Activated T-cell treated with anti-CD3 and anti-CD28 coated beads, Interleukin-2, amount 50 U/mL, for 24 hours (primary cell): ENCODE measurements at places on chromosomes 16 and 17.

- DNase-seq: no peak
Observed at GRCh38 chr16:7382521-7382920, 49.9 kb downstream of the RBFOX1 start.

DNA sequence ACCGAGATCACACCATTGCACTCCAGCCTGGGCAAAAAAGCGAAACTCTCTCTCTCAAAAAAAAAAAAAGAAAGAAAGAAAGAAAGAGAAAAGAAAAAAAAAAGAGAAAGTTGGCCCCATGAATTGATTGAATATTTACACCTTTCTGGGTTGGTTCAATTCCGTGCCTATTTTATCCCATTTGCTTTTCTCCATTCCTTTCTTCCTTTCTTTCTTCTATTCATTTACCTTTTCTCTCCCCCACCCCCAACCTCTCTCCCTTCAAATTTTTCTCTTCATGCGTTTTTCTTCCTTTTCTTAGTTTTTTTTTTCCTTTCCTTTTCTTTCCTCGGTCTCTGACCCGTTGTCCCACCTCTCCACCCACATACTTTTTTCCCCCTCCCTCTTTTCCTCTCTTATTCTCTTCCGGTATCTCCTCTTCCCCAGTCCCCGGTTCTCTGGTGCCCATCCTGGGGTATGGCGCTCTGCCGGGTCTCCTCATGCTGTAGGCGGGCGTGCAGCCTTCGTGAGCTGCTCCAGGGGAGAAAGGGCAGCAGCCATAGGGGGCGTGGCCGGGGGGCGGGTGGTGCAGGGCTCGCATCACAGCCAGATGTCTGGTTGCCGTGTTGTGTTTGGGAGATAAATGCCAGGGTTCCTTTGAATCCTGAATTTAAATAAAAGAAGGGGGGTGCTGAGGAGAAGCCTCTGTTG is 5.3 kb upstream of the COL1A1 start:
- DNase-seq: peak; percentile 35

- no peak for DNase-seq
Observed at GRCh38 chr16:48479955-48480354, 94.7 kb upstream of the SIAH1 start.

GRCh38 chr16:23840310-23840709 is 4.5 kb downstream of the PRKCB start:
- no peak for DNase-seq

DNA sequence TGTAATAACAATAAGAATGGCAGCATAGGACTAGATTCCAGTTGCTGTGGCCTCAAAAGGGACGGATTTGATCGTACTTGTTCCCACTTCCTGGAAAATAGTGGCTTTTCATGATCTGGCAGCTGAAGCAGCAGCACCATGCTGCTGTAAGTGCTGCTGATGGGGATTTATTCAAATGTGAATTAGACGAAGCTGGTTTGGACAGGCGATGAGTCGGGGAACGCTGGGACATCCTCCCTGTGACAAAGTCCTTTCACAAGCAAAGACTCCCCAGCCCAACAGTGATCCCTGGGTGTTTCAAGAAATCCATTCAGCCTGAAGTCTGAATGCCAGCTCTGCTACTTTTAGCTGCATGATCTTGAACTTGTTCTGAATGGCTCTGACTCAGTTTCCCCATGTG is 88.6 kb upstream of the XYLT1 start:
- DNase-seq: no peak

DNA sequence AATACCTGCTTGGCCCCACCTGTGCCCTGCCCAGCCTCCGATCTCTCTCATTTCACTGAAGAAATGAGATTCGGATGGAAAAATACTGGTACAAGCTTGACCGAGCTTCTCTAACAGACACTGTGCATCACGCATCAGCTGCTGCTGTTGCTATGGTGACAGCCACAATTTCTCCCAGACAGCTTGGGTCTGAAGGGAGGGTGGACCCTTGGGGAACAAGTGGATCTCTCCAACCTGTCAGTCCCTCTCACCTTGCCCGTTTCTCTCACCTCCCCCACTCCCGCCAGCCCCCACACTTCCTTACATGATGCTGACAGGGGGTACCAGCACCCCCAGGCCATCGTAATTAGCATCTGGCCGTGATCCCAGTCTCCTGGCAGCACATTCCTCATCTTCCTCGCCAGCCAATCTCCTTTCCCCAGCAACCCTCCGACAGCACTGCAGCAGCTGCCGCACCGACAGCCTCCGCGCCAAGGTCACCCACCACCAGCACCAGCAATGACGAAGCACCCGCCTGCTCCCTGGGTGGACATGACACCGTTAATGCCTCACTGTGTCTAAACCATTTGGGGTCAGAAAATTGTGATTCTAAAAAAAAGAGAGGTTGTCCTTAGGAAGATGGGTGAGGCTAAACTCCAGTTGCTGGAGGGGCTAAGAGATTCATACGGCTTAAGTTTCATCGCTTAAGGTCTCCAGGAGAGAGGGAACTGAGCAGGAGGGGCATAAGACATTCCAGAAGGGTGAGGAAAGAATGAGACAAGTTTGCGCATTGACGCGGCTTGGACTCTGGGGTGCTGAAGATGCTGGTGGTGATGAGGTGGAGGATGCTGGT is 58.6 kb upstream of the TNRC6A start:
- no peak for DNase-seq

GRCh38 chr17:45646288-45646988 is 137.7 kb upstream of the CRHR1 start:
- DNase-seq: no peak

DNA sequence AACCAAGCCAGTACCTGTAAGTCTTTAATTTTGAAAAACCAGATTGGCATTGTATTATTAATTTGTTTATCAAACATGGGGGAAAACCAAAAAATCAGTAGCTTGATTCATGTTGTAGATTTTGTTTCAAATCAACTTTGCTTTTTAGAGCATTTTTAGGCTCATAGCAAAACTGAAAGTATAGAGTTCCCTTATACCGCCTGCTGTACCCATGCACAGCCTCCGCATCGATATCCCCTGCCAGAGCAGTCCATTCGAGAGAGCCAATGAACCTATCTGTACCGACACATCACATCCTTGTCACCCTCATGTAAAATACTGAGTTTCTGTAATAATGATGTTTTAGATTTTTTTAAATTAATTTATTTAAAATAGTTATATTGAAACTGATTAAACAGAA is 16.2 kb upstream of the MRC2 start:
- no peak for DNase-seq

GRCh38 chr17:39081851-39082250 is 69.6 kb downstream of the PLXDC1 start:
- DNase-seq: no peak

GRCh38 chr16:55539488-55539887 is 27.0 kb upstream of the CAPNS2 start:
- DNase-seq: no peak

DNA sequence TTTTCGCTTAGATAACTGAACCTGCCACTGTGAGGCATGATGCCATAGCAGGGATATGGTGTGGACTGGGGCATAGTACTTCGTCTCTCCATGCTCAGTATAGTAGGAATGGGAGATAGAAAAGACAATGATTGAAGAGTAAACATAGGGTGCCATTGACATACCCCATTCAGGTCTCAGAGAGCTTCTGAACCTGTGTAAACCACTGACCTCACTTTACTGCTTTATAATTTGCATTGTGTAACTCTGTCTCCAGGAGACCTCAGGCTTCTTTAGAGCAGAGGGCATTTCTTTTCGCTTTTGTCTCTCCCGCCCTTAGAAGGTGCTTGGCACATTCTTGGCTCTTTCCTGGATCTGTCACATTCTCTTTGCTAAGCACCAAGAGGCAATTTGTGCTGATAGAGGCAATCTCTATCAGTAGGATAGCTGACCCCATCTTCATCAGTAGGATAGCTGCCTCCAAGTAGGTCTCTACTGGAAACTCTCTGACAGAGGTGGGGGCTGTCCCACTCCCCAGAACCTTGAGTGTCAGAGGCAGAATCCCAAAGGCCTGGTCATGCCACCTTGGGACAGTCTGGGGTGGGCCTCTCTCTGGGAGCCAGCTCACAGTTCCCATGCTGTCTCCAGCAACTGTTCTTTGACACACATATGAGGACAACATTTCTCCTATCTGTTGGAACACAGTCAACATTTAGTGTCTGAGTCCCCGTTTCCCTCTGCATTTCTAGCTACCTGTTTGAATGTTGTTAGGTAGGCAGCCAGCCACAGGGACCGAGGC is 181.9 kb downstream of the UTP18 start:
- no peak for DNase-seq

DNA sequence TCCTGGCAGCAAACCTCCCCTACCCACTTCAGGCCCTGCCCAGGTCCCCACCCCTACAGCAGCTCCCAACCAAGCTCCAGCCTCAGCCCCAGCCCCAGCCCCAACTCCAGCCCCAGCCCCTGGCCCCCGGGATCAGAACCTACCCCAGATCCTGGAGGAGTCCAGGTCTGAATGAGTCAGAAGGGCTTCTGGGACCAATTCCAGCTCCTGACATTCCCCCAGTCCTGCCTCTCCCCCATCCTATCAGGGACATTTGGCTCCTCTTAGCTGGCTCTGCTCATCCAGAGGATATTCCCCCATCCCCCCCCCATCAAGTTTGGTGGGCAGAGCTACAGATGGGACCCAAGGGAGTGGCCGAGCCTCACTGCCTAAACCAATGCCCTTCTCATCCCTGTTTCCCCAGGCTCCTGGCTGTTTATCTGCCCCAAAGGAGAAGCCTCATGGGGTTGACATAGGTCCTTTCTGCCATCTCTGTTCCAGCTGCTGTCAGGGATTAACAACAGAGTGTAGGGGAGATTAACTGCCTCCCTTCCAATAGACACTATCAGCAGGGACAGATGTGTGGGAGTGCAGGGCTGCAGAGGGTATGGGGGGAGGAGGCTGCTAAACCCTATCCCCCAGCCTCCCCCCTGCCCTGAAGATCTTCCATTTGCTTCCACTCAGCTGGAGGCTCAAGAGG is 16.5 kb downstream of the CNTNAP1 start:
- DNase-seq: peak; percentile 16

DNA sequence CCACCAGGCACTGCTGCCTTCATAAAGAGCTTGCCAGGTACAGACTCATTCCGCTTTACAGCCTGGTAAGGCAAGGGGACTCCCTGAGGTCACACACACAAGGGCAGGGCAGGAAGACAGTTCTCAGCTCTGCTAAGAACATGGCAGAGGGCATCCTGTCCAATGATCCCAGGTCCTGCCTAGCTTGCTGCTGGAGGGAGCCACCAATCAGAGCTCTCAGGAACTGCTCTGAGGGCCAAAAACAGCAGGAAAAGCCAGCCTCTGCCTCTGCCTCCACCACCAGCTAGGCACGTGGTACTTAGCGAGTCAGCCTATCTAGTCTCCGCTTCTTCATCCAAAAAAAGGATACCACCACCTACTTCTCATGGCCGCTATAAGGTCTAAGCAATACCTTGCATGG is 66.1 kb downstream of the GTF3C1 start:
- DNase-seq: no peak

DNA sequence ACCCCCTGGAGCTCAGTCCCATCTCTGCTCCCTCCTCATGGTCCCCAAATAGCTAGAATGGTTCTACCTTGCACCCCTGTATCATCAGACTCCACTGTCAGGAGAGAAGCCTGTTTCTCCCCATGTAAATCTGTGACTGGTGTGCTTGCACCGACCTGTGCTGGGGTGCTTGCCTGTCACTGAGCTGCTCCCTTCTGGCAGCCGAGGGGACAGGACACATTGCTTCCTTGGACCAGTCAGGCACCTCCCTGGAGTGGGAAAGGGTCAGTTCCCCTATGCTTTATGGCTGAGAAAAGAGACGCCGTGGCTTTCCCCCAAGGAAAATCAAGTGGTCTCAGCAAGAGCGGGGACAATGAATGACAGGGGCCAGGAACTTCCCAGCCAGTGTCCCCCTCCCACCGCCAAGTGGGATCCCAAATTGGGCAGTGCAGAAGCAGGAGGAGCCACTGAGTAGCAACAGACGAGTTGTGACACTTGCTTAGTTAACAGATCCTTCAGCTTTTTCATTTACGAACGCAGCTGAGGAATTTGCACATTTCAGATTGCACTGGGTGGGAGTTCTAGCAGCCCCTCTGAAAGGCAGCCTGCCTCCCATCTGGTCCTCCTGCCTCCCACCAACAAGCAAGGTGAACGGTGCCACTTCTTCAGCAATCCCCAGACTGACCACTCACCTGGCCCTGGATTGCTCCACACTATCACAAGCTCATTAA is 156.4 kb downstream of the KATNIP start:
- DNase-seq: no peak

DNA sequence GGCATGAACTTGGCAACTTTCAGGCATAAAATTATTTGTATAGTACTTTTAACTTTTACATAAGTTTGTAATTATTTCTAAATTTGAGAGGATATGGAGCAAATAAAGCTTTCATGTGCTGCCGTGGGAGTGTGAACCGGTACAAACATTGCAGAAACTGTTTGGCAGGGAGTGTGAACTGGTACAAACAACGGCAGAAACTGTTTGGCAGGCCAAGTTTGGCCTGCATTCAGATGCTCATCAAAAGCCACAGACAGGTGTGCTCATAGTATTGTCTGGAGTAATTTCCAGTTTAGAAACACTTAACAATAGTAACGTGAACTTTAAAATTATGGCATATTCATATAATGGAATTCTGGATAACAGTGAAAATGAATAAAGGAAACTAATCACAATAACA is 73.8 kb upstream of the ATP2A3 start:
- DNase-seq: no peak

- no peak for DNase-seq
Observed at GRCh38 chr16:24717411-24717810, 12.0 kb upstream of the TNRC6A start.

DNA sequence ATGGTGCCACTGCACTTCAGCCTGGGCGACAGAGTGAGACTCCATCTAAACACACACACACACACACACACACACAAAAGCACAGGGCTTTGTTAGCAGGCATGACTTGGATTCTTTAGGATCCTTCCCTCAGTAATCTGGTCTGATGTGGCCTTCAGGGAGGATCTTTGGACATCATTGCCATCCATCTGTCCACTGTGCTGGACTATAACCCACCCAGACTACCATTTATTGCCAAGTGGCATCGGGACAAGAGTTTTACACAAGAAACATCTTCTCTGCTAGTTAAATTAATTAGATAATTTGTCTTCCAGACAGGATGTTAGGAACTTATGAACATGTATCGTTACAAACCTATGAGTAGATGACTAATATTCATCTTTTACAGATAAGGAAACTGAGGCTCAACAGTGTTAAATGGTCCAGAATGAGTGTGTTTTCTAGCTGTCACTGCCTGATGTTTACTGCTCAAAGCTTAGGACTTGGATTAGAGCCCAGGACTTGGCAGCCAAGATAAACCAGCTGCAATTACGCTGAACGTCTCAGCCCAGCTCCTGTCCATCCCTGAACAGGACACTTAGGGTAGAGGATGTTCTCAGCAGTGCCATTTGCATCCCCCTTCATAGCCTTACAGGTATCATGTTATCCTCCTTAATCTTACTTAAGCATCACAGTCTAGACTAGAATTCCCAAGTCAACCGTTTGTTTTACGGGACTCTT is 285.8 kb downstream of the WWOX start:
- DNase-seq: no peak

DNA sequence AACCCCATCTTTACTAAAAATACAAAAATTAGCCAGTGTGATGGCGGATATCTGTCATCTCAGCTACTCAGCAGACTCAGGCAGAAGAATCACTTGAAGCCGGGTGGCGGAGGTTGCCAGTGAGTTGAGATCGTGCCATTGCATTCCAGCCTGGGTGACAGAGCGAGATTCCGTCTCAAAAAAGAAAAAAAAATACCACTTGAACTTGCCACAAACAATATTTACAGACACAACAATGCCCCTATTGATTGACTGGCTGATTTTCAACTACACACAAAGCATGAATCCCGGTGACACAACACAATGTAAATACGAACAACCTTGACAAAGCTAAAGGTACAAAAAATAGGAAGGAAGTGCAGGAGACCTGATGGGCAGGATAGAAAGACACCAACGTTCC is 49.3 kb downstream of the NXN start:
- DNase-seq: no peak
